ENCODE measurements at places on chromosomes 2 and 18.

DNA sequence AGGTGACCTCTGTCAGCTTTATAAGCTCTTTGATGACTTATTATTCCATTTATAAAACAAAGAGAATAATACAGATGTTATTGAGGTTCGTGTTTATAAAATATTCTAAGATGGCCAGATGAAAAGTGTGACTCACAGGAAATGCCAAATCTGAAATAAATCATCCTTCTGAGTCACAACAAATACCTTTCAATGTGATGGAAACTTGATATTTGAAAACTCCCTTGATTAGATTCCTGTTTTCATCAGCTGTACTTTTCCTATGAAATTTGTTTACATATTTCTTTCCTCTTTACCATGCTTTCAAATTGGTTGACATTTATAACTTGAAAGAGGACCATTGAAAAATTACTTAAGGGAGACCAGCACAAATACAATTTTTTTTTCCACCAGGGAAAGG, 30.6 kb upstream of the PPP1R1C start:
- no peak for DNase-seq

DNA sequence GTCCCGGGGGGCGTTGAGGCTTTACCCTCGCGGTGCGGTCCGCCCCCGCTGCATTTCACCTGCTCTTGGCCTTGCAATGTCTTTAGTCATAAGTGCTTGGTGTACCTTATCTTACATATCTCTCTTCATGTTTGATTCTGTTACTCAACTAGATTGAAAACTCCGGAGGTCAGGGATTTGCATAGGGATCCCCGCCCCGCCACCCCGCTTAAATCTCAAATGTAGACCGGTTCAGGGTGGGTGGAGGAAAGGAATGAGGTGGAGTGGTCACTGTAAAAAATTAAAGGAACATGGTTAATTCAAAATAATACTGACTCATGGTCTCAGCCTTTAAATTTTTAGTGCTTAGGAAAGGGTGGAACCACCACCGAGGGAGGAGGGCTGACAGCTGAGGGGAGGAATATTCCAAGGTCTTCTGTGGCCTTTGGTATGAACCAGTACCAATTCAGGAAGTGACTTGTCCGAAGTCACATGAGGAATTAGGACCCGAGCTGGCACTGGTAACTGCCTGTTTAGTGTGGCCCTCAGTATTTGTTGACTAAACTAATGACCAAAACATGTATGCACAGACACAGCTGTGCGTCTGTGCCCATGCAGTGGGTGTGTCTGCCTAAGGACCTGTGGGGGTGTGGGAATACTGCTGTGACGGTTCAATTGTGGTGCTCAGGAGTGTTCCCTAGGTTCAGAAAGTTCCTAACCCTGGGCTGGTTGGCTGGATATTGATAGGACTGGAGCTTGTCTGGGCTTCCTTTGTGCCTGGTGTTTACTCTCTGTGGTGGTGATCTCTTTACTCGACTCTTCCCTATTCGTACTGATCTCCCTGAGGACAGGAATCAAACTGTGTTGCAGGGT, 1.0 kb downstream of the PLEKHB2 start:
- no peak for DNase-seq

- DNase-seq: no peak
Measured at GRCh38 chr2:6945087-6945813, 28.0 kb downstream of the RNF144A start.

- peak; percentile 35 for DNase-seq
Measured at GRCh38 chr18:79068341-79068936, 755 bp upstream of the ATP9B start.

DNA sequence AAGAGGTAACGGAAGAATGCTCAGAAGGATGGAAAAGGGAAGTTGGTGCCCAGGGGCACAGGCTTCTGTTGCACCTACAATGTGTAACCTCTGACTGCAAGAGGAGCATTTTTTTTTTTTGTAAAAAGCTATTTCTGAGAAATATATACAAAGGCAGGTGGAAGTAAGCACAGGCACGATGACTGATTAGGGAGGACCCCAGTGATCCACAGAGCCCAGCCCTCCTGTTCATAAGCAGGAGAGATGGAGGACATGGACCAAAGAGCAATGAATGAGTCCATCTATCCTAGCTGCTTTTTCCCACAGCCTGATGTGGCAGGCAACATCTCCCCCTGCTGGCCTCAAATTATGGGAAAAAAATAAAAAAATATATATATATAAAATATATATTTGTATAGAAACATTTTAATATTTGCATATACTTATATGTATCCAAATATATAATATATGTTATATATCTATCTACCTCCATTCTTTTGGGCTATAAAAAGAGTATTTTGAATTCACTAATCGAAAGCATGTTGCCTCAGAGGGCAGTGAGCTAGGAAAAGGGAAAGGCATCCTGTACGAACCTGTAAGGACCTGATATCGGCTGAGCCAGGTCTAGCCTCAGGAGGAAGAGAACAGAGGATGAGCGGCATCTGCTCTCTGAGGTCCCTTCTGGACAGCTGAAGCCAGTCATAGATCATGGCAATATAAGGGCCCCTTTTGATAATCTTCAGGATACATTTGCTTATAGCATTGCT, 166.0 kb upstream of the STK17B start:
- DNase-seq: peak; percentile 17

DNA sequence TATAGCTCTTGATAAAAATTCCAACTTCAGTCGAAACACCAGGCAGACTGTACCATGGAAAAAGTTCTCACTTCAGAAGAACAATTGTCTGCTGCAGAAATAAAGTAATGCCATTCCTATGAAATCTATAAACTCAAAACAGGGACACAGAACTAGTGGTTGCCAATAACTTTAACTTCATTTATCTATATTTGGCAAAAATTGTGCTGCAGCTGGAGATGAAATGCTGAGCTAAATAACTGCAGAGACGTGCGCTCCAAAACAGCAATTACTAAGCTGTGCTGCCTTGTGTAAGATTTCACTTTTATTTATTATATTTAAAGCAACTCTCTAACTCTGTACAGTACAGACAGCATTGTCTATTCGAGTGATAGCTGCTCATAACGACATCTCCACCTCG, 540.1 kb upstream of the ID2 start:
- DNase-seq: no peak

DNA sequence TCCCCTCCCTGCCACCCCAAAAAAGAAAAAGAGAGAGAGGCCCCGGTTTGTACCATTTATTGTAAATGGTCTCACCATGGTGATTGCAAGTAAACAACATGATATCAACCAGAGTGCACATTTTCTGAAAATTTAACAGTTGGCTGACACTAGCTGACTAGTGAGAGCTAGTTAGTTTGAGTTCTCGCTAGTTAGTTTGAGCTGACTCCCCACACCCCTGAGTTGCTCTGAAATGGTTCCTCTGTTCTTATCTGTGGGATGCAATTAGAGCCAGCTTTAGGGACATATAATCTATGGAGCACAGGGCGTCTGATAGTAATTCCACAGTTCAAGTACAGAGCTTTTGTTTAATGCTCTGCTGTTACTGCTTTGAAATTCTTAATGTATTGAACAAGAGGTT, 13.1 kb downstream of the CASP10 start:
- no peak for DNase-seq

DNA sequence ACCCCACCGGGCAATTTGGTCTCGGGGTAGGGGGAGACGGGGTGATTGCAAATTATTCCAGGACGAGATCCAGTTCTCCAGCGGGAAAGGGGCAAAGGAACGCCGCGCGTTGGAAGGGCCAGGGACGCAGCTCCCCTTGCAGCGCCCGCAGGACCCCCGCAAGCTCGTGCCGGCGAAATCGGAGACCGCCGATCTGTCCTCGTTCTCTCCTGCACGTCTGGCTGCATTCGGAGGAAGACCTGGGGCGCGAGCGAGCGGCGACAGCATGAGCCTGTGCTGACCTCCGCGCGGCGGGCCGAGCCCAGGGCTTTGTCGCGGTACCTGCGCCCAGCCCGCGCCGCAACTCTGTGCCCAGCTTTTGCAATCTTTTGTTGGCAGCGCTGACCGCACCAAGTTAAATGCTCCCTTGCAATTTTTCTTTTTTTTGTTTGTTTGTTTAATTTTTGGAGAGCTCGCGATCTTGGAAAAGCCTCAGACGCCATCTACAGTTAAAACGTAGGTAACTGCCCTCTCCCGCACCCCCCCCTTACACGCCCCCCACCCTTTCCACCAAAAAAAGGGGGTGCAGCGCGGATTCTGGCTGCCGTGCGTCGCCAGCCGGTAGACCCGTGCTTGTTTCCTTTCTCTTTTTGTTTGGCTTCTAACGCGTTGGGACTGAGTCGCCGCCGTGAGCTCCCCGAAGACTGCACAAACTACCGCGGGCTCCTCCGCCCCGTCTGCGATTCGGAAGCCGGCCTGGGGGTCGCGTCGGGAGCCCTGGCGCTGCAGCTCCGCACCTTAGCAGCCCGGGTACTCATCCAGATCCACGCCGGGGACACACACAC, 667 bp downstream of the TRIB2 start:
- peak; percentile 90 for DNase-seq
